ENCODE measurements at places on chromosomes 4 and X. TPM values are rescaled to one million over a fixed set of nuclear protein-coding genes. Genes with fewer than 3 reads are reported as not detected.
A peak's percentile ranks its signal among the peaks of the same experiment; 100 is the strongest.

USP27X gene
- total RNA-seq = 2.9 TPM

DNAAF6 gene
- total RNA-seq = not detected

ATP2B3 gene
- total RNA-seq = not detected

GRCh38 chr4:168335621-168336020 lies 17.1 kb upstream of the DDX60 start:
- peak; percentile 19 for DNase-seq

DNA sequence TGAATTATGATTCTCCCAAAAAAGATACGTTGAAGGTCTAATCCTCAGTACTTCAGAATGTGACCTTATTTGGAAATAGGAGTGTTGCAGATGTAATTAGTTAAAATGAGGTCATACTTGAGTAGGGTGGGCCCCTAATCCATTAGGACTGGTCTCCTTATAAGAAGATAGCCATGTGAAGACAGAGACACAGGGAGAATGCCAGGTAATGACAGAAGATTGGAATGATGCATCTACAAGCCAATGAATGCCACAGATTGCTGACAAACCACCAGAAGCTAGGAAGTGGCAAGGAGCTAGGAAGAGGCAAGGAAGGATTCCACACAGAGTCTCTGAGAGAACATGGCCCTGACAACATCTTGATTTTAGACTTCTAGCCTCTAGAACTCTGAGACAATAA lies 7.4 kb upstream of the RPS6KA3 start:
- no peak for DNase-seq

DNA sequence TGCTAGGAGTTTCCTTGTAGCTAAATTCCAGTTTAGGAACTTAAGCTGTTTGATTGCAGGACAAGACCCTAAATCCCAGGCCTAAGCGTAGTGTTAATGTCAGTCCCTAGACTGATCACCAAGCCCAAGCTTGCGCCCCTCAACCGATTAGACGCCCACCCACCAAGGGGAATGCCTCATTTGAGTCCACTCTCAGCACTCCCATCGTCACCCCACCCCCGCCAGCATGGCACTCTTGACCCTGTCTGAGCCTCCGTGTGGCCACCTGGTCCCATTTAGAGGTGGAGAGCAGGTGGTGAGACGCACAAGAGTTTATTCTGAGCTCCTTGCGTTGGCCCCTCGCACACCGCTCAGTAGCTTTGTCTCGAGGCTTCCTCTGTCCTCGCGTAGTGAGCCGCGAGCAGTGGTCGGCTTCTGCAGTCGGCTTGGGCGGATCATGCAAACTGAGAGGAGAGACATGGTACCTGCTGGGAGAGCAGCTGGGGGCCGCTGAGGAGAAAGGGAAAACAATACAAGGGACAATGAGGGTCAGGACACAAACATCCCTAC lies 48.5 kb upstream of the ZNF157 start:
- no peak for DNase-seq

- DNase-seq = no peak
Measured at GRCh38 chr4:2510351-2511259, 25.8 kb upstream of the FAM193A start.

DNA sequence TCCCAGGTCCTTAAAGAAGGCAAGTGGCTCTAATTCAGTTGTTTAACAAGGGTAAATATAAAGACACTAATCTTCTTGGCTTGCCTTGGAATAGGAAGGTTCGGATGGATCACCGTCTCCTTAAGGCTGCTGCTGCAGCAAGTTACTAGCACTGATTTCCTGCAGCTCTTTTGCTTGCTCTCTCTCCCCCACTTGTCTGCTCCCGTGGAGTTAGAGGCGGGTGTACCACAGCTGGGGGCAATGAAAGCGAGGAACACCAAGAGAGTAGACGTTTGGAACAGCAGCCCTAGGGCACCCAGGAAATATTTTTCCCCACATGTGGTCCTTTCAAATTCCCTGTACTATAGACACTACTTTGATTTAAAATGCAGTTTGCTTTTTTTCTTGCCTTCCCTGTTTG lies 202.2 kb downstream of the SH2D1A start:
- no peak for DNase-seq

Data from heart right ventricle (tissue), 16 donors.